KBM-7 (cell line): ENCODE measurements at places on chromosomes 16 and 17.

- DNase-seq = peak; percentile 88
Observed at GRCh38 chr17:45345554-45346215, 28.9 kb upstream of the MAP3K14 start.

- no peak for DNase-seq
Observed at GRCh38 chr17:8160224-8160577, 2.5 kb downstream of the VAMP2 start.

DNA sequence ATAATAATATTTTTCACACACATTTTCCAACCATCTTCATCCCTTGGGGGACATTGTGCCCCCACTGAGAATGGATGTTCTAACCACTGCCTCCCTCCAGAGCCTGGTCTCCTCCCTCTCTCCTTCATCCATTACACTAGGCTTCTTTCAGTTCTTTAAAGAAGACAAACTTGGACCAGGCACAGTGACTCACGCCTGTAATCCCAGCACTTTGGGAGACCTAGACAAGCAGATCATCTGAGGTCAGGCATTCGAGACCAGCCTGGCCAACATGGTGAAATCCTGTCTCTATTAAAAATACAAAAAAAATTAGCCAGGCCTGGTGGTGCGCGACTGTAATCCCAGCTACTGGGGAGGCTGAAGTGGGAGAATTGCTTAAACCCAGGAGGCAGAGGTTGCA, 6.5 kb downstream of the ALOX15 start:
- DNase-seq = no peak

GRCh38 chr16:54446639-54447038, 160.1 kb upstream of the IRX3 start:
- no peak for DNase-seq

DNA sequence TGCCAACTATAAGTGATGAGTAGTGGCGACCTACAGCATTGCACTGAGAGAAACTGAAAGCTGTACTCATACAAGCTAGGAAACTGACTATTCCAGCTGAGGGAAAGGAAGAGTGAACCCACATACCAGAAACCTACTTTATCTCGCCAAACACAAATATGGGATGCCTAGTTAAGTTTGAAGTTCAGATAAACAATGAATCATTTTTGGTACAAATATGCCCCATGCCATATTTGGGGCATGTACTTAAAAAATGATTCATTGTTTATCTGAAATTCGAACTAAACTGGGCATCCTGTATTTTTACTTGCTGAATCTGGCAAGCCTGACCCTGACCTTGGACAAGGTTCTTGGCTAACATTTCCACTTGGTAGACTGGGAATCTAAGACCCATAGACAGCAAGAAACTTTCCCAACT, 527.8 kb upstream of the PSMD7 start:
- no peak for DNase-seq

- peak; percentile 77 for DNase-seq
Observed at GRCh38 chr17:29124135-29124924, 55.9 kb downstream of the MYO18A start.

DNA sequence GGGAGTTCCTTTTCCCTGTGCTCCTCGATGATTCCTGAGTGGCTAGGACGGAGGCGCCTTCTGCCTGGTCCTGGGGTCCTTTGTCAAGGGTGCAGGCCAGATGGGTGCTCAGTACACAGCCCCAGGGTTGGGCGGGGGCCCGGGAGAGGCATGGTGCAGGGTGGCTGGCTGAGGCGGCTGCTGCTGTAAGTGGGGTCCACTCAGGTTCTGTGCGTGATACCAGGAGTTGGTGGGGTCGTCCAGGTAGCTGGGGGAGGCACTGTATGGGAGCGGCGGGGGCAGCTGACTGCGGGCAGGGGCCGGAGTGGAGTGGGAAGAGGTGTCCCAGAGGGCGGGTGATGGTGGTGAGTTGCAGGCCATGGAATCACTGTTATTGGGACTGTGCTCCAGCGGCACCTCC, 3.6 kb downstream of the DLX3 start:
- no peak for DNase-seq

- DNase-seq = no peak
Observed at GRCh38 chr17:61579961-61580360, 11.1 kb downstream of the NACA2 start.

GRCh38 chr16:6947291-6947690, 385.4 kb upstream of the RBFOX1 start:
- no peak for DNase-seq

DNA sequence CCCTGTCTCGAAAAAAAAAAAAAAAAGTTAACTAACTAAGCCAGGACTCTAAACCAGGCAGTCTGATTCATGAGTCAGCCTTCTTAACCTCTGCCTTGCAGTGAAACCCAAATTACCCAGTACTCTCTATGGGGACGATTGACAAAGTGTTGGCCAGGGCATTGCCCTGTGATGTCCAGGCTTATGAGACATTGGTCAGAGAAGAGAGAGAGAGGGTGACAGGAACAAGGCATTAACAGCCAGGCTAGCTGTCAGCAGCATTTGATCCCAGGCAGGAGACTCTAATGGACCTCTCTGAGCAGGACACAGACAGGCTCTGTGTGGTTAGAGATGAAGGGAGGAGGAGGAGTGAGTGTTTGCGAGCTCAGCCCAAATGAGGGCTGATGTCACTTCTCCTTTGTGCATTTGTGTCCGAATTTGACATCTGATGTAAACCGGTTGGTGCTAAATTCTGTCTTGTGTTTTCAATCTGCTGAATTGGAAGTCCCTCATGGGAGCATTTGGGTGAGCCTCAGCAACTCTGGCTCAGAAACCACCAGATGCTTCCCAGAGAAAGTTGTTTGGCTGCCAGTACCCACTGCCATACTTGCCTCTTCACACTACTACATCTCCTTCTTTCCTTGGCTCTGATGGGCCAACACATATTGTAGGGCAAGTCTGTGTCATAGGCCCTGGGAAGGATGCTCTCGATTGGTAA, 4.3 kb upstream of the MYL4 start:
- DNase-seq = peak; percentile 68

DNA sequence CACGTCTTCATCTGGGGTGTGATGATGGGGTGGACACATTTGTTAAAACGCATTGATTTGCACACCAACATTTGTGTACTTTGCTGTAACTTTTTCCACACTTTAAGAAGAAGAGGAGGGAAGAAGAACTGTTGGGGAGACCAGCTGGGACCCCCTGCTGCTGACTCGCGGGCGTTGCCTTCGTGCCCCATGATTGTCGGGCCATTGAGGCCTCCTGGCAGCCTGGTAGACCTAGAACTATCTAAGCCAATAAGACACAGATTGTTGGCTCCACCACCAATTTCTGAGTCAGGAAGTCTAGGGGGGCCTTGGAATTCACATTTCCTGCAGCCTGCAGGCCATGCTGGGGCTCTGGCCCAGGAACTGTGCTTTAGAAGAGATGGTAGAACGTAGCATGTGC, 105.5 kb downstream of the TNFRSF13B start:
- no peak for DNase-seq

- no peak for DNase-seq
Observed at GRCh38 chr17:31521632-31522283, 130.3 kb downstream of the RAB11FIP4 start.
